Right hindlimb (tissue), 1 donor: ENCODE measurements at places on chromosomes 3 and 15.

DNA sequence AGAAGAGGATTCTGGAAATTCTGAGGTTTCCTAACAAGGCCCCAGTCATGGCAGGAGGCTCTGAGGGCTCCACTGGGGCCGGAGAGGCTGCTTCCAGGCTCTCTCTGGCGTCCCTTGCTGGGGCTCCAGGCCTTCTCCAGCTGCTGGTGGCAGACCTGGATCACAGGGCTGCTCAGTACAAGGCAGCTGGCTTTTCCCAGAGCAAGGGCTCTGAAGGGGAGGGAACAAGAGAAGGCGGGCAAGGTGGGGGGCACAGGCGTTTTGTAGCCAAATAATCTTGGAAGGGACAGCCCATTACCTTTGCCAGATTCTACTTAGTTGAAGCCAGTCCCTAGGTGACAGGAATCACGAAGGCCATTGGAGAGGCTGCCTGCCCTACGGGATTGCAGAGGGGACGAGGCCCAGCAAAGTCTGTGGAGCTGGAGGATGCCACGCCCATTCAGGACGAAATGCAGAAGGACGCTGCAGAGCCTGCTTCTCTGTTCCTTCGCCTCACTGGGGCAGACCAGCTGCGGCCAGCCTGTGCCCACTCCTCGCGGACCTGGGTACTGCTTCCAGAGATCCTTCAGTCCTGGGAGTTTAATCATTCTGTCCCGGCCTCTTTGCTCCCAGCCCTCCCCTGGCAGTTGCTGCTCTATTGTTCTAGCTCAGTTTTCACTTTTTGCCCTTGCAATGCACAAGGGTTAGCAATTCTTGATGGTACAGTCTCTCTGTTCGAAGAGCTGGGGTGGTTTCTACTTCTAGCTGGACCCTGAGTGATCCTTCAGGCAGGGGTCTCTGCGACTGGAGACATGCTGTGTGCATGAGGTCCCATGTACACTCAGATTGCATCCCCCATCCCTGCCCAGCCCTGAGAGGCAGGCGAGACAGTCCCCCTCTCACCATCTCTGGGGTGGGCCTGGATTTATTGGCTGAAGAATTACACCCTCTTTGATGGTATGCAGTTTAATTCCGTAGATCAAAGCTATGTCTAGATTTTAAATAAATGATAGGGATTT, 149.3 kb upstream of the MEF2A start:
- DNase-seq, result no peak

DNA sequence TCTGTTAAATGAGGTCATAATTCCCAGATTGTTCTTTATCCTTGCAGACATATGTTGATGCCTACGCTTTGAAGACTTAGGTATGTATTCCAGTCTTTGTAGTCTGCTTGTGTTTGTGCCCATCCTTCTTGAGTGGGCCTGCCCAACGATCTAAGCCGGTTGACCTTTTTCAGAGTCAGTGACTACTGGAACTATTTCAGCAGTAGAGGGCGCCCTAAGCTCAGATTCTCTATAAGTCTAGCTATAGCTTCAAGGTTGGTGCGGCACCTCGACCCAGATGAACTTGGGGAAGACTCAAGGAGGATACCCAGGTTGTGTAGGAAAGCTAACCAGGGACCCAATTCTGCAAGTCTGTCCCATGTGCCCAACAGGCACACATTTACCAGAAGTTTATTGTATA, 228.8 kb upstream of the PPP2R3A start:
- DNase-seq, result no peak

DNA sequence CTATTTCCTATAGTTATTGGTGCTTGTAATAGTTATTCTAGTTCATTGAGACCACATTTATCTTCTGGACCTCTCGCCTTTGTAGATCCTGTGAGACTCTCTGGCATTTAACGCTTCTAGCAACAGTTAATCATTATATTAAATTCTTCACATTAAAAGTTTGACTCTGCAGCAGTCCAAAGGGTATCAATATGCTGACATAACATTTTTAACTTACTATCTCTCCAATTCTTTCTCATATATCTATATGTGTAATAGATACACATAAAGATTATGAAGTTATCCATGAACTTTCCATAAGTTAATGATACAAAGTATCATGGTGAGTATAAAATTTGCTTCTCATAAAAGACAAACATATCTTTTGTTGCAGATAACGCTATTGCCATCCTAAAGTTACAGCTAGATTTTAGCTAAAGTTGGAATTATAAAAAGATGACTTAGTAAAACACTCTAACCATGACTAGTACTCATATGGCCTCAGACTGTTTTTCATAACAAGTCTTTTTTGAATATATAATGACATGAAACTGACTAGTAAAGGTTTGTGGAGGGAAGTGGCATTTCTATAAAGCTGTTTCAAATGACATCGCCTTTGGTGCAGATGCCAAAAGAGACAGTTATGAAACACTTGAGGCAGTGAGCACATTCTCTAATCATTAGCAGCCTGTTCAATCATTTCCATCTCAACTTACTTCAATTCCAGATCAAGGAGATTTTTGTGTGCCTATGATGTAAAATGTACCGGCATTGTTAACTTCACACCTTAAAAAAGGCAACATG, 379.3 kb upstream of the CBLB start:
- DNase-seq, result no peak

DNA sequence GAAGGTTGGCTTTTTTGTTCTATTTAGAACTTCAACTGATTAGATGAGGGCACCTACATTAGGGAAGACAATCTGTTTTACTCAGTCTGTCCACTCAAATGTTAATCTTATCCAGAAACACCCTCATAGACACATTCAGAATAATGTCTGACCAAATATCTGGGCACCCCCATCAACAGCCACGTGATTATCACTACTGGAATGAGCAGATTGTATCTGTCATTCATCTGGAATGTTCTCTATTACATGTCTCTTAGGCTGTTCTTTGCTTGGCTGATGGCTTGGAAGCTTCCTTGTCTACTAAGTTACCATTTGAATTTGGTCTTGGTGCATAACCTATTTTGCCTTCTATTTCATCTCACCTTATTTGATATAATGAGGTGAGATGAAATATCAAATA, 15.7 kb upstream of the LRRC58 start:
- no peak for DNase-seq

GRCh38 chr3:43729707-43730414, 39.1 kb downstream of the ABHD5 start:
- no peak for DNase-seq
